Activated T-helper 2 cell treated with anti-CD3 and anti-CD28 coated beads, Interferon-gamma antibody, Interleukin-2, Interleukin-4, amounts not matched to agents 10 μg/mL and 5 μg/mL and 100 μg/mL, durations not matched to agents 14 hours and 24 hours and 36 hours (primary cell): ENCODE measurements at places on chromosomes 4 and X.
A peak's percentile ranks its signal among the peaks of the same experiment; 100 is the strongest.

GRCh38 chrX:106932492-106932923 lies 12.3 kb downstream of the CLDN2 start:
- DNase-seq, result no peak

- DNase-seq, result no peak
Measured at GRCh38 chr4:102761296-102761701, 531 bp upstream of the MANBA start.

DNA sequence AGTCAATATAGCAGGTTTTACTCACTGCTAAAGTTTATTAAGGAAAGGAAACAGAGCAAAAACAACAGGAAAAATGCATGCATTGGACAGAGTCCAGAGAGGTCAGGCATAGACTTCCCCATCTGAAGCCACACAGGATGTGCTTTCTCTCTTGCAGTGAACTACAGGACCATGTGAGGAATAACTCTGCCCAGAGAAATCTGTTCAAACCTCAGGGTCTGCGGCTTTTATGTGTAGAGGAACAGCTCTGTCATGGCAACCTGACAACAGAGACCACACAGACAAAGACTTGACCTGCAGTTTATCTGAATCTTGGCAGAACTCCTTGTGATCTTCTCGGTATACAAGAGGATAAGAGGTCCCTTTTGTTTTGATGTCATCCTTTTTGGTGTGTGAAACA lies 46.3 kb upstream of the LONRF3 start:
- no peak for DNase-seq

GRCh38 chr4:182475539-182475938 lies 232.3 kb downstream of the TENM3 start:
- DNase-seq, result no peak

GRCh38 chr4:134251322-134251721 lies 49.7 kb upstream of the PABPC4L start:
- DNase-seq, result no peak

DNA sequence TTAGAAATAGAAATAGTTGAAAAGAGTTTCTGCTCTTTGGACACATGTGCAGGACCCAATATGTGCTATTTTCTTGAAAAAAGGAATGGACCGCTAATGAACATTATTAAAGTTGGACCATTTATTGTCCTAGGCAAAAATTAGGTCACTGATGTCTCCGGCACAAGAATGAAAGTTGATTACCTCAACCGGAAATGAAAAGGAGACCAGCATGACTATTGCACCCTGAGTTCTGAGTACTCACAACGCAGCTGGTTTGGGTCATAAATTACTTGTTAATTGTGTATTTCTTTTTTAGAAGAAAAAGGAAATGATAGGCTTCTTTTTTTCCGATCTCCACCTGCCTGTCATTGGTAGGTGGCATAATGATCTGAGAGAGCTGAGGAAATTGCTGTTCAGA lies 232.7 kb downstream of the ARHGAP24 start:
- DNase-seq, result no peak

GRCh38 chrX:40625294-40625693 lies 2.1 kb downstream of the MPC1L start:
- no peak for DNase-seq

- DNase-seq, result no peak
Measured at GRCh38 chrX:65696613-65697012, 29.2 kb downstream of the MSN start.

DNA sequence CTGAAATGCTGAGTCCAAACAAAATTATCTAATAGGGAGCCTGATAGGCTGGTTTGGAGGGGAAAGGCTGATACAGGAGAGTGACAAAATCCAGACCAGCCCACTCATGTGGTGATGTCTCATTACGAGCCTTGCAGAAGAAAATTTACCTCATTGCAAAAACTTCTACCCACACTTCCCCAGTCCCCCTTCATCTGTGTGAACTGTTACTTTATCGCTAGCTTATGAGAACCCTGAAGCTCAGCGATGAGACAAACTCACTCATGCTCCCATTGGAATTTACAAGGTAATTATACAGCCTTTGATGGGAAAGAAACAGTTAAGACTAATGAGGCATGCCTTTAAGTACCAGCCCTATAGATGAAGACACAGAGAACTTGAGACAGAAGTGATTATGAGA lies 76.1 kb downstream of the ARHGAP6 start:
- no peak for DNase-seq

- DNase-seq, result no peak
Measured at GRCh38 chr4:43223820-43224219, 331.3 kb downstream of the GRXCR1 start.

- no peak for DNase-seq
Measured at GRCh38 chrX:13699183-13699826, 10.4 kb downstream of the RAB9A start.

- DNase-seq, result no peak
Measured at GRCh38 chr4:81896936-81897335, 425.2 kb upstream of the RASGEF1B start.

- no peak for DNase-seq
Measured at GRCh38 chr4:189162073-189162789, 778.4 kb upstream of the FRG1 start.

GRCh38 chr4:52317981-52318380 lies 266.9 kb downstream of the SPATA18 start:
- DNase-seq, result no peak

DNA sequence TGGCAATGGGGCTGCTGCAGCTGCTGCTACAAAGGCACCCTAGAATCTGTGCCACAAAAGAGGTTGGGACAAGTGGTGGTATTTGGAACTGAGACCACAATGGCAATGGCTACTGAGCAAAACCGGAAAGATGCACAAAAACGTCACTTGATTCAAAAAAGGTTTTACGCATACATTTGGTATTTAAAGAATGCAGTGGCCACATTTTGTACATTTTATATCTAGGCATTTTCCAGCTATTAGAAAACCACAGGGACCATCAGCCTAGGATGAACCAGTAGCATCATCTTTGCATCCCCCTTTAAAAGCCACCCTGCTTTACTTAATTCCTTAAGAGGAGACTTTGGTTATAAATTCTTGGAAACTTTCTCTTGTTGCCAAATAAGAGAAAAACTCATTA lies 104.8 kb upstream of the CXCL13 start:
- no peak for DNase-seq

- no peak for DNase-seq
Measured at GRCh38 chr4:184136525-184136924, 81.1 kb downstream of the ENPP6 start.

DNA sequence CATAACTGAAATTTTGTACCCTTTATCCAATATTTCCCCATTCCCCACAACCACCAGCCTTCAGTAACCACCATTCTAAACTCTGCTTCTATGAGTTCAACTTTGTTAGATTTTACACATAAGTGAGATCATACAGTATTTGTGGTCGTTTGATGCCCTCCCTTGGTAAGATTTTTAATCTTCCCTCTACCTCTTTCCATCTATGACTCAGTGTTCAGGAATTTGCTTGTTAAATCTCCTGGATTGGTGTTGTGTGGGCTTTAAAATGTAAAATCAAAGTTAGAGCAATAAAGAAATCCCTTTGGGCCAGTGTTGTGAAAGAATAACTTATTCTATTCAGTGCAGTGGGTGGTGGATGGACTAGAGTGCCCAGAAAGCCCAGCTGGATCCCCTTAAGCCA lies 37.4 kb downstream of the SLC16A2 start:
- DNase-seq, result no peak

DNA sequence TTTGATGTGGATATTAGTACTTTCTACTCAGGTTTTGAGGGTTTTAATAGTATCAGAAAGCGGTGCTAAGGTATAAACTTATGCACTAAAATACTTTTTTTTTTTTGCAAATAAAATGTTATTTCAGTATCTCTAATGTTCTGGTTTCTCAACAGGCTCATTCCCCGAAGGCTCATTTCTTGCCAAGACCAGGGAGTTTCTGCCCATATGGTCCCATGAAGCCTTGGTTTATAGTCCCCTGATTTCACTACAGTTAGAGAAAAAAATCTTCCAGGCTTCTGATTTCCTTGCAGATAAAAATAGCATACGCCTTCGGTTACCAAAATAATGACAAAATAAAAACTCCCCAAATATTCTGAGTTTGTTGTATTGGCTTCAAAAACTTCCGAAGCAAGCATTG lies 814.2 kb upstream of the PABPC4L start:
- DNase-seq, result no peak

DNA sequence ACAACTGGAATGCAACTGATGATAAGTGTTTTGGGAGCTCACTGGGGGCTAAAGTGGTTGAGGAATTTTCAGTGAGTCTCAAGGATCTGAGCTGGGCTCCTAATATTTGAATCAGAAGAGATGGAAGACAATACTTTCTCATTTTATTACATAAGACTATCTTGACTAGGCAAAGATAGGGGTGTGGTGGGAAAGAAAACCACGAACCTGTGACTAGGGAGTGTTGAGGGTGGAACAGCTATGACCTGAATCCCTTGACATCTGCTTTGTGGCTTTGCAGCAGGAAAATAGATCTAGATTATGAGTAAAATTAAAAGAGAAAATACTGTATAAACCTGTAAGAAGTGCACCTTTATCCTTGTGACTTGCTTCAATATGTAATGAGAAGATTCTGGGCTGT lies 295.1 kb upstream of the TEX13A start:
- DNase-seq, result no peak

DNA sequence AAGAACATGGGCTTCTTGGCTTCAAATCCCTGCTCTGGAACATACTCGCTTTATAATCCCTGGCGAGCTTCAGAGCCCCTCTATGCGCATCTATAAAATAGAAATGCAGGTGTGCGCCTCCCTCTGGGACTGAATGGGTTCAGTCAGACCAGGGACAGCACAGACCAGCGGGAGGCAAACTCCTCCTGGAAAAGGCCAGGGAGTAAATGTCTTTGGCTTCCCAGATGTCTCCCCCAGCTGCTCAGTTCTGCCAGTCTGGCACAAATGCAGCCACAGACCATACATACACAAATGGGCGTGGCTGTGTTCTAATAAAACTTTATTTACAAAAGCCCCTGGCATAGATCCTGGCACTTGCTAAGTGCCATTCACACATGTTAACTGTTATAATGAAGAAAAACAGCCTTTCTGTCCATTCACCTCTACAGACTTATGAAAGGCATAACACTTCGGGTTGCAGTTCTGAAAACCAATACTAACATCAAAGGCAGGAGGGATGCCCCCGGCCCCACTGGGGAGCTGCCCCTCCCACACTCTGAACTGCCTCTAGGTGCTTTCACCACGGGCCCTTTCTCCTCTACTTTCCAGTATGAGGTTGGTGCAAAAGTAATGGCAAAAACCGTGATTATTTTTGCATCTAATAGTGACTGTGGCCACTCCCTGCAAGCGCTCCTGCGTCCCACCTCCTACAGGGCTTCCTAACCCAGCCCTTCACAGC lies 4.6 kb downstream of the JAKMIP1 start:
- no peak for DNase-seq

DNA sequence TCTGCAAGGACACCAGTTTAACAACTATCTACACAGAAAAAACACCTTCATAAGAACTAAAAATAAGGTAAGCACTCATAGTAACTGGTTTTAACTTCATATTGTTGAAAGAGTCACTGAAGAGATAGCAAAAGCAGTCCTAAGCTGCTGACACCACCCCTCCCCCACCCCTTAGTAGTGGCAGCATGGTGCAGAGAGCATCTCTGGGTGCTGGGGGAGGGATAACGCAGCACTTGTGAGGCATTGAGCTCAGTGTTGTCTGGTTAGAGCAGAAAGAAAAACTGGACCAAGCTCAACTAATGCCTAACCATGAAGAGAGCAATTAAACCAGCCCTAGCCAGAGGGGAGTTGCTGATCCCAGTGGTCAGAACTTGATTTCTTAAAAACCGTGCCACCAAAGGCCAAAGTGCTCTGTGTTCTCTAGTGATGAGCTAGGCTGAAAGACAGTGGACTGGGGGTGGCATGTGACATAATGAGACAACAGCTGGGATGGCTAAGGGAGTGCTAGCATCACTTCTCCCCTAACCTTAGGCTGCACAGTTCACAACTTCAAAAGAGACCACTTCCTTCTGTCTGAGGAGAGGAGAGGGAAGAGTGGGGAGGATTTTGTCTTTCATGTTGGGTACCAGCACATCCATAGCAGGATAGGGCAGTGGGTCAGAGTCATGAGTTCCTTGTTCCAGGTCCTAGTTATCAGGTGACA lies 669.3 kb downstream of the PDHA2 start:
- no peak for DNase-seq

- DNase-seq, result peak; percentile 46
Measured at GRCh38 chr4:121255986-121256750, 92.0 kb upstream of the TNIP3 start.

DNA sequence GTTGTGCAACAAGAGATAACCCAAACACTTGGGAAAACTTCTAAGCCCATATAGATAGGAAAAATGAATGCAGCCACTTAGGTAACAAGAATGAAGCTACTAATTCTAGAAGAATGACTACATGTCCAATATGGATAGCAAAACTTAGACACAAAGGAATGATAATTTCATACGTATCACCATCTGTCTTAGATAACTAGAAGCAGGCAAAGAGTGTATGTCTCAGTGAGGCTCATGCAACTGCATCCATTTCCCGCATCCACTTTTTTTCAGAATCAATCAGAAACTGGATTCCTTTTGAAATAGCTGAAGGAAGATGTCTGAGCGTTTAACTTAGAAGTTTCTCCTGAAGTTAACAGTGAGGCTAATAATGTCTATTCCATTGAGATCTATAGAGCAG lies 408.7 kb upstream of the PITX2 start:
- no peak for DNase-seq

GRCh38 chr4:83993774-83994173 lies 457.9 kb downstream of the GPAT3 start:
- no peak for DNase-seq

DNA sequence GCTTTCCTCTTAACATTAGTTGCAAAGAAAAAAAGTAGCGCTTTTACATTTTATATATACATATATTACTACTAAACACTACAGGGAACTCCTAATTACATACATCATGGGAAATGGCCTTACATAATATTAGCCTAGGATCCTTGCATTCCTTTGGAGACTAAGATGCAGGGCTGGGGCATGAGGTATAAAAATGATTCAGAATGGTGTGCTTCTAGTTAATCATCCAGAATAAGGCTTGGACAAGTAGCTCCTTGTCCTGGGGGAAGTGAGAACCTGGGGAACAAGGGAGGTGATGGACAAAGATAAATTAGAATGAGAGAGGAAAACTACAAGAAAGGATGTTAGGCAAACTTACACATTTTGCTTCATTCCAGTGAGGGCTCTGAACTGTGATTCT lies 3.0 kb upstream of the GUCY2F start:
- DNase-seq, result no peak

DNA sequence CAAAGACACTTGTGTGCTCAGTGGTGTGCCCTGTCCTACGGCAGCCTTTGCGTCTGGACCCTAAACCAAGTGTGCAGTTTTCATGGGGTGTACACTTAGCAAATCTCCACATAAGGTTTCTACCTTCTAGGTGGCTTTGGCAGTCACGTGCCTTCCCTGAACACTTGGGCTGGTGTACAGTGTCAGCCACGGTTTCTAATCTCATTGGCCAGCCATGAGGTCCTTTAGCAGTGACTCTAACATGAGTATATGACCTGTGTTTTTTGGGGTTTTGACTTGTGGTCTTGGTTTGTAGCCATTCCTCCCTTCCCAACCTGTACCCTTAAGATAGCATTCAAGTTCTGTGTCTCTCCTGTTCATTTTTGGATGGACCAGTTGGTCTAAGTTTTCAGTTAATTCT lies 76.3 kb downstream of the PTTG2 start:
- no peak for DNase-seq
